ENCODE measurements at places on chromosomes 12 and 14.
A peak's percentile ranks its signal among the peaks of the same experiment; 100 is the strongest.

DNA sequence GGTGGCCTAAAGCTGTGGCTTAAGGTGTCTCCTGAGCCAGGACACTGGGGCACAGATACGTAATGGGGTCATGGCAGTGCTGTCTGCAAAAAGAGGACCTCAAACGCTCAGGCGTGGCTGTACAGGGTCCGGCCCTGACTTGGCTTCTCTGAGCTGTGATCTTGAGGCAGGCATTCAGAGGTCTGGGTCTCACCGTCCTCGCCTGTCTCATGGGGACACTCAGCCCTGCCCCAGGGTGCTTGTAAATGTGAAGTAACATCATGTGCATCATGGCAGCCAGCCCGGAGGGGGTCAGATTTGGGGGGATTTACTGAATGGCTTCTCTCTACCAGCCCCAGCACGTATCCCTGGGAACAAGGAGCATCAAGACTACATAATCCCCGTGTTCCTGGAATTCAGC, 28.8 kb downstream of the DIO3 start:
- DNase-seq = no peak

DNA sequence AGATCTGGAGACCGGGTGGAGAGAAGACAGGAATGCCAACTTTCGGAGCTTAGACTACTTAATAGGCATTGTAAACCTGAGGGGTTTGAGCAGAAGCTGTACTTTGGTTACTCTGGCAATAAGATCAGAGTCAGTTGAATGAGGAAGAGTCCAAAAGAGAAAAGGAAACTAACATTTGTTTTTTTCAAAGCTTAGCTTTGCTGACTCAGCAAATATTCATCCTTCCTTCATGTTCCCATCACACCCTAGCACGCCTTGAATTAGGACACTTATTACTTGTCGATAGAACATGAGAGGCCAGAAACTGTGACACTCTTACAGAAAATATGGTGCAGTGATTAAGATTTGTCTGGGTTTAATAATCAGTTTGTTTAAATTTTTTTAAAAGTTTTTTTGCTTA, 266.9 kb upstream of the ATP2B1 start:
- no peak for DNase-seq

GRCh38 chr14:104813286-104813685, 12.4 kb downstream of the ZBTB42 start:
- no peak for DNase-seq

- peak; percentile 83 for DNase-seq
These were observed 514 bp downstream of the FBXO34 start for GRCh38 chr14:55271572-55272298.

GRCh38 chr12:50562520-50563433, 58.0 kb downstream of the DIP2B start:
- no peak for DNase-seq

DNA sequence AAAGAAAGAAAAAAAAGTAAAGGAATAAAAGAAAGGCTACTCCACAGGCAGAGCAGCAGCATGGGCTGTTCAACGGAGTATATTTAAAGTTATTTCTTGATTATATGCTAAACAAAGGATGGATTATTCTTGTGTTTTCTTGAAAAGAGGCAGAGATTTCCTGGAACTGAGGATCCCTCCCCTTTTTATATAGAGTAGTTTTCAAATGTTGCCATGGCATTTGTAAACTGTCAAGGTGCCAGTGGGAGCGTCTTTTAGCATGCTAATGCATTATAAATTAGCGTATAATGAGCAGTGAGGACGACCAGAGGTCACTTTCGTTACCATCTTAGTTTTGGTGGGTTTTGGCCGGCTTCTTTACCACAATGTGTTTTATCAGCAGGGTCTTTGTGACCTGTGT, 383.0 kb downstream of the PCNX1 start:
- DNase-seq = peak; percentile 12

- DNase-seq = no peak
These were observed 57.0 kb downstream of the HELB start for GRCh38 chr12:66359300-66359699.
